GM04504 (cell line): ENCODE measurements at places on chromosomes 12 and 14.

GRCh38 chr14:39734306-39734705 is 302.1 kb upstream of the FBXO33 start:
- DNase-seq: no peak

- DNase-seq: no peak
These were observed 21.2 kb downstream of the TDG start for GRCh38 chr12:103986829-103987228.

GRCh38 chr12:44847403-44847802 is 28.7 kb downstream of the NELL2 start:
- DNase-seq: no peak

DNA sequence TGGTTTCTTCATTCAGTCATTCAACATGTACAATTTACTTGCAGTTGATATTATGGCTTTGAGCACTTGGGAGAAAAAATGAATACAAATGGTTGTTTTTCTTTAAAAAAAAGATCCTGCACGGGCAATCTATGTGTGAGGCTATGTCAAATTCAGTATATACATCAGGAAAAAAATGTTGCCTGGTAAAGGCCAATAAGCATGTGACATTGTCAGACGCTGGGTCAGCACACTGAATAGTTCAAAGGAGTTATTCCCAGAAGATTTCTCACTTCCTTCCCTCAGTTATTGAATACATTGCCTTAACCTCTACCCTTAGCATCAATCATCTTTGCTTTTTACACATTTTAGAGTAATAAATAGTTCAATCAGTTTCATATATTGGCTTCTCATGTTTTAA is 319.2 kb downstream of the NUAK1 start:
- DNase-seq: no peak

- DNase-seq: peak; percentile 3
These were observed 8.8 kb upstream of the CHGA start for GRCh38 chr14:92914087-92914656.

DNA sequence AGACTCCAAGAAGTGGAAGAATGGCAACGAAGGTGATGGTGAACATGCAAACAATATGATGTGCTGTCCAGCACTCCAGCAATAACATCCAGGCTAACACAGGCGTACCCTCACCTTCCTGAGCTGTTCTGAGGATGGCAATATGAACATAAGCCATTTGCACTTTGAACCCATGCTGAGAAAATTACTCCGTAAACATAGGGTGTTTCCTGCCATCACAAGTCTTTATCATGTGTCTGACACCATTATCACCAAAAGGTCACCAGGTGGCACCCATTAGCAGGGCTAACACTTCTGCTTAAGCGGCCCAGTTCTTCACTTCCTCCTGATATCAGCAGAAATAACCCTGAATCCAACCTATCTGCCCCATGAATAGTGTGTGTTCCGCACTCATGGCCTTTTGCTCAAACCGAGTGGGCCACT is 482.8 kb downstream of the MED13L start:
- DNase-seq: no peak

GRCh38 chr12:117387832-117388231 is 26.4 kb upstream of the NOS1 start:
- DNase-seq: no peak

DNA sequence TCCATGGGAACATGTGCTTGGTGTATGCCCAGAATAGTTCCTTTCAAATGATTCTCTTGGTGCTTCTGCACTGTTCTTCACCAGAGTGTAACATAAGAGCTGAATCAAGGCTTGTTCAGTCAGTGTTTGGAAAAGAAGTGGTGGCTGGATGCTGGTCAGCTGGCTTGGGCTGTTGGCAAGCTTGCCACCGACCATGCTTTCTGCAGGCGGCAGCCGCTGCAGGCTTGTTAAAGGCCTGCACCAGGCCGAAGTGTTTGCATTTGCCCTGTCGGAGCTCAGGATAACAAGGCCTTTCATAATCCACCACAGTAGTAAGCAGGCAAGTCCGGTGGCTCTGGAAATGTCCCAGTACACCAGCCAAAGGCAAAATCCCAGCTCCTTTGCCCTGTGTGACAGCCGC is 26.9 kb downstream of the DAAM1 start:
- peak; percentile 44 for DNase-seq

GRCh38 chr14:104735830-104736642 is 12.0 kb downstream of the ADSS1 start:
- DNase-seq: peak; percentile 56

DNA sequence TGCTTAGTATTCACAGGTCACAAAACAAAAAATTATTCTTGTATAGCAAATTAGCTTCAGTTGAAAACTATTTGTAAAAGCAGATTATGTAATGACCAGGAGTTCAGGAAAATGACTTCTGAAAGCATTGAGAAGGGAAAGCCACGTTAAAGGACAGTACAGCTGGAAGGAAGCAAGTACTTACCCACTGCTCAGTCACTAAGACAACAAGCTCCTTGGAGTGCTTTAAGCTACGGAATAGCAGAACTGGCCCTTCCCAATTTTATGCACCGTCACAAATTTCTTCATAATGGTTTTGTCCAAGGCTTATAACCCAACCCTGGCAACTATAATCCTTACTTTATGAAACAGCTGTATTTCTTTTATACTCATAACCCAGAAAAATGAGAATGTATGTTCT is 13.0 kb upstream of the SNAPC1 start:
- no peak for DNase-seq

GRCh38 chr14:105322791-105323556 is 8.4 kb downstream of the PACS2 start:
- DNase-seq: no peak

DNA sequence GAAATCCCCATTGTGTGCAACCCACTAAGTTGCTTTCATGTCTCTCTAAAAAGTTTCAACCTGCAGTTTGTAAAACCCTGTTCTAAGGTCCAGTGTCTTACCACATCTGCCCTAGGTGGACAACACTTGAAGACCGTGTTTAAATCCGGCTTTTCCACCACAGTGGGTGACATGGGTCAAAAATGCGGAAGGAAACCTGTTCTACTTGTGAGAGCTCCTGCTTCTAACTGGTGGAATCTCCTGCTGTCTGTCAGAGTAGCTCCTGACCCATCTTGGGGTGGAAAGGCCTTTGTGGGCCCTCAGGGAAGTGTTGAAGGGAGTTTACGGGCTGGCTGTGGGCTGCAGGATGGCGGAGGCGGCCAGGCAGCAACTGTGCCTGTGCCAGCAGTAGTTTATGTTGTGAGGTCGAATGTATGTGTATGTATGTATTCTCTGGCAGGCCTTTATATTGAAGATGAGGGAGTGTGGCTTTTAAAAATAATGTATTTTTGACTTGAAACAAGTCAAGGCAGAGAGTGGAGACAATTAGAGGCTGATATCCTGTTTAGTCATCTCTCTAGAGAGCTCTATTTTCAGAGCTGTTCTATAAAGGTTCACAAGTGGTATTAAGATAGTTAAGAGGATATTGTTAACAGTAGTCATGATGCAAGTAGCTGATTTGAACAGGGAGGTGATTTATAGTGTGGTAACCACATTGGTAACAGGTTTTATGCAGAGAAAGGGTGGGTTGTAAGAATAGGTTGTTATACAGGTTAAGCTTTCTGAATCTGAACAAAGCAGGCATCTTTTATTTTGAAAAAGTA is 67.0 kb downstream of the PRKCH start:
- no peak for DNase-seq

DNA sequence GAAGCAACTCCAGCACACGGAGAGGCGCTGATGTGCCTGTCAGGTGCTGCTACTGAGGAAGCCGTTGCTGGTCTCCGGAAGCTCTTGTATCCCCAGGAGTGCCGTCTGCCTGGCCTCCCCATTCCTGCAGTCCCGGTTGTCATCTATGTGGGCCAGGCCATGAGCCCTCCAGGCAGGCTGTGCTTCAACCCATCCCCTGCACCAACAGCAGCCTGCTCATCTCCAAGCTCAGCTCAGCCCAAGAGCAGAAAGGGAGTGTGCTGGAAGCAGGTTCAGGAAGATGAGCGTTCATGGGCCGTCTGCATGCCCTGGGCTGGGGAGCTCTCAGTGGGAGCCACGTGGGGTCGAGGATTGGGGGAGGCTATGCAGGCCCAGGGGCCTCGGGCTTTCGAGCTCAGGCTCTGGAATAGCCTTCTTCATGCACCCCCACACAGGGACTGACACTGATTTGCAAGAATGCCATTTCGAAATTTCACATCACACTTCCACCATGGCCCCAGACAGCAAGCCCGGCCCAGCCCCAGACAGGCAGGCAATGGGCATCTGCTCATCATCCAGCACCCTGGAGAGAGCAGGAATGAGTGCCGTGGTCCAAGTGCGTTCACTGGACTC is 164.5 kb downstream of the KIF26A start:
- DNase-seq: no peak

- no peak for DNase-seq
These were observed 40.0 kb upstream of the DDX11 start for GRCh38 chr12:31033681-31034080.
